ENCODE measurements at places on chromosomes 13 and 19.
A peak's percentile ranks its signal among the peaks of the same experiment; 100 is the strongest.

- DNase-seq: no peak
Observed at GRCh38 chr13:98658131-98658530, 81.2 kb upstream of the STK24 start.

DNA sequence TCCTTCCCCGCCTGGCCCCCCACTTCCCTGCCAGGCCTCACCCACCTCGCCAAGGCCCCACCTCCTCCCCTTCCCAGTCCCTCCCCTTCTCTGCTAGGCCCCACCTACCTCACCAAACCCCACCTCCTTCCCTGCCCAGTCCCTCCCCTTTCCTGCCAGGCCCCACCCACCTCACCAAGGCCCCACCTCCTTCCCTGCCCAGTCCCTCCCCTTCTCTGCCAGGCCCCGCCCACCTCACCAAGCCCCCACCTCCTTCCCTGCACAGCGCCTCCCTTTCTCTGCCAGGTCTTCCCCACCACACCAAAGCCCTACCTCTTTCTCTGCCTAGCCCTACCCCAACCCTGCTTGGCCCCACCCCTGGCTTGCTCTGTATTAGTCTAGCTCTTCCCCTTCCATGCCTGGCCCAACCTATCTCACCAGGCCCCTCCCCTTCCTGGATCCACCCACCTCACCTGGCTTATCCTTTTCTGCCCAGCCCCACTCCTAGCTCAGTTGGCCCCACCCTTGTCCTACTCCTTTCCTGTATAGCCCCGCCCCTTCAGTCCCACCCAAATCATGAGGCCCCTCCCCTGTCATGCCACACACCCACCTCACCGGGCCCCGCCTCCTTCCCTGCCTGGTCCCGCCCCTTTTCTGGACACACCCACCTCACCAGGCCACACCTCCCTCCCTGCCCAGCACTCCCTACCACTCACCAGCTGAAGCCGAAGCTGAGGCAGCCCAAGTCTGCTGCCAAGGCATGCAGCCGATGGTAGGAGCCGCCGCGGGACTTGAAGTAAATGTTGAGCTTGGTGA is 16.2 kb downstream of the CERS1 start:
- no peak for DNase-seq

DNA sequence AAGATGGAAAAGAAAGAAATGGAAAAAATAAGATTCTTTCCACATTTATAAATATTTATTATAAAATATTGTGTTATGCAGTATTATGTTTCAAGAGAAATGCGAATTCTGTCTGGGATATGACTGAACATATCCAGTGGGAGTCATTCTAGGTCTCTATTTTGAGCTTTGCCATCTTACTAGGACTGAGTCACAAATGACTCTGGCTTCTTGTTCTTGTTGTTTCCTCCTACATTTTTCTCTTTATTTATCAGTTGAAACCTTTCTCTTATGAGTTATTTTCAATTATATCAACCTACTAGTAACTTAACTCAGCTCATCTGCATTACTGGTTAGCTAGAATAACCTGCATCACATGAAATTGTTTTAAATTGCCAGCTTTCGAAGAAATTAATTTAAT is 1247.3 kb downstream of the SLITRK1 start:
- DNase-seq: no peak

DNA sequence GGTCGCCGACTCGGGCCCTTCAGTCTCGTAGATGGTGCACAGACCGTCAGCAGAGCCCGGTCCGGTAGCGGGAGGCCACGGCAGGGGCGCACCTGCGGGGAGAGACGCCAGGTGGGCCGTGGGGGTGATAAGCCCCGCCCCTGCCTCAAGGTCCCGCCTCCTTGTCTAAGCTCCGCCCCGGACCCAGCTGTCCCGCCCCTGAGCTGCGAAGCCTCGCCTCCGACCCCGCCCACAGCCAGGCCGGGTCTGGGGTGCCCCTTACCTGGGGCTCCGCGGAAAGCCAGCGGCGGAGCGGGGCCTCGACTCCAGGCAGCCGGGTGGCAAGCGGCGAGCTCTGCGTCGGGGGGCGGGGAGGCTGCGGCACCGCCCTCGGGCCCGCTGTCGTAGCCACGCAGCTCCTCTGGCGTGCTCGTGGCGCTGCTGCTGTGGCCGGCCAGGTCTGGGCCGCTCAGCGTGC is 4.7 kb downstream of the PRR36 start:
- peak; percentile 48 for DNase-seq

DNA sequence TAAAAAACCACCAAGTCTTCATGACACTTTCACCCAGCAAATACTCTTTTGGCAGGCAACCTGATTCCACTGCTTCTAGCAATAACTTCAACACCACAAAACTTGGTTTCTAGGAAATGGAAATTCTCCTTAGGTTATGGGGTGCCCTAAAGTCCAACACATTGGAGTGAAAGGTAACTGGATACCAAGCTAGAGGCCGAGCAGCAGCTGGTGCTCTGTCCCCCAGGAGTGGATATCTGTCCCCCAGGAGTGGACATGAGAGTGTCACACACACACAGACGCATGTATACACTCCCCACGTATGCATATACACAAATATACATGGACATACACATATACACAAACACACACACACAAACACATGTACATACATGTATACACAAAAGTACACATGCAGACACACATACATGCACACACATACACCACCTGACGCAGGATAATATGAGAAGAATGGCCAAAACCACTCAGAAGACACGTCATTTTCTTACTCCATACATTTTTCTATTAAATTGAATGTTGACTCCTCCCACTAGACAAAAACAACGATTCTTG is 50.8 kb downstream of the RFX2 start:
- no peak for DNase-seq

DNA sequence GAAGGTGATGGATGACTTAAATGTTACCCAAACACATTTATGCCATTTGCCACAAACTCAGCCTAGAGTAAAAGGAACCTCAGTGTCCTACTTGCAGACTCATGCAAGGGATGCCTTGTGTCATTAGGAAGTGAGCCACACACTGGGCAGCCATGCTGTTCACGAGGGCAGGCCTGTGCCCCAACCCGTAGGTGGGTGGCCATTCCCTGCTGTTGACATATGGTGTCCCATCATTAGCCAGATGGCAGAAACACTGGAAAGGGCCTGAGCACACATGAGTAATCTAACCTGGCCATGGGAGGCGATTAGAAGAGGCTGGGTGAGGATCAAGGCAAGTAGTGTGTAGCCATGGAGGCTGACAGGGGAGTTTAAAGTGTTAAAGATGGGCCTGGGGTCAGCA is 9.7 kb upstream of the LRCH1 start:
- DNase-seq: no peak

DNA sequence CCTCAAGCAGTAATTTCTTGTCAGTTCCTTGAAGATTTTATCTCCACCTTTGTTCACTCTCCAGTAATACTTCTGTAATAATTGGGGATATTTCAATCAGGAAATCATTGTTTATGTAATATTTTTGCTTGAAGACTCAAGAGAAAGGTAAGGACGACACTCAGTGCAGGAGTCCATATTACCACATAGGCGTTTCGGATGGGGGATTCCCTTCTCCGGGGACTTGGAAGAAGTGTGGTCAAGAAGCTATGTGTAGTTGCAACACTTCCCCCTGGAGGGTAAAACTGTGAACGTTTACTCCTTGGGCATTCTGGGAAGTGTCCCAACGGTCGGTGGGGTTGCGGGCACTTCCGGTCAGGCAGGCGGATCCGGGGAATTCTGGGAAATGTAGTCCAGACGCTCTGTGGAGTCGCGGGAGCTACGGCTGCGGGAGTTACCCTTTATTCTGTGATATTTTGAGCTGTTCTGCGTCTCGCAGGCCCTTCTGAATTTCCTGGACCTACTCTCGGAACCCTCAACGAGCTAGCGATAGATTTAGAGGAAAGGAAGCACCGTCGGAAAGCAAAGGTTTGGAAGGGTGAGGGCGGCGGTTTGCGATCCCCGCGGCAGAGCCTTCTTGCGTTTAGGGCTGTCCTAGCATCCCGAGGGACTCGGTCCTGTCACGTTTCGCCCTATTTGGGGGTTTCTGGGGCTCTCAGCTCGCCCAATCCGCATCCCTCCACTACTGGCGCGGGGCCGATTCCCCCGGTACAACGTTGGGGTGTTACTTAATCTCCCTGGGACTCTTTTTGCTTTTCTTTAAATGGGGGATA is at the start of gene ZNF221:
Gene ZNF221 (plus strand): TSS at position 395 of the 812 bp plus-strand sequence. CDS start 11,499 bp downstream, outside the sequence.
- DNase-seq: peak; percentile 95

GRCh38 chr13:48539550-48539949 is 6.7 kb upstream of the RCBTB2 start:
- DNase-seq: no peak

DNA sequence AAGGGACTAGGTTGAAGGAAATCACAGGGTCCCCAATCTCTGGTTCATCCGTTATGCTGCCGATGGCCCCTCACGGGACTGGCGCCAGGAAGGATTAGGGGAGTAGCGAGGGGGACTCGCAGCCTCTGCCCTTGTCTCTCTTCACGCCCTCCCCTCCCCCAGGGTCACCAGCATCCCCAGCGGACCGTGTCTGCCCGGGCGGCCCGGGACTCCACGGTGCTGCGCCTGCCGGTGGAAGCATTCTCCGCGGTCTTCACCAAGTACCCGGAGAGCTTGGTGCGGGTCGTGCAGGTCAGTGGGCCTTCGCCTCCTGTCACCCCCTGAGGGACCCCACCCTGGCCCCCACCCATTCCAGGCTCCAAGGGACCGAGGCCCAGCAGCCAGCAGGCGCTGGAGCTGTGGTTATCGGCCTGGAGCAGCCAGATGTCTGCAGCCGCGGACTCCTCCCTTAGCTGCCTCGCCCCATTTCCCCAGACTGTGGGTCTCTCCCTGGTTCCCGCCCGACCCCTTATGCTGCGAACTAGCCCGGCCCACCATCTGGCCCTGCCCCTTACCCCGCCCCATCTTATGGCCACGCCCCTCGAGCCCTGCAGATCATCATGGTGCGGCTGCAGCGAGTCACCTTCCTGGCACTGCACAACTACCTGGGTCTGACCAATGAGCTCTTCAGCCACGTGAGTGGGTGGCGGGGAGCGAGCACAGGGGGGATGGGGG is 5.4 kb downstream of the PNPLA6 start:
- no peak for DNase-seq

GRCh38 chr19:11375143-11375948 is 880 bp downstream of the SWSAP1 start:
- no peak for DNase-seq

DNA sequence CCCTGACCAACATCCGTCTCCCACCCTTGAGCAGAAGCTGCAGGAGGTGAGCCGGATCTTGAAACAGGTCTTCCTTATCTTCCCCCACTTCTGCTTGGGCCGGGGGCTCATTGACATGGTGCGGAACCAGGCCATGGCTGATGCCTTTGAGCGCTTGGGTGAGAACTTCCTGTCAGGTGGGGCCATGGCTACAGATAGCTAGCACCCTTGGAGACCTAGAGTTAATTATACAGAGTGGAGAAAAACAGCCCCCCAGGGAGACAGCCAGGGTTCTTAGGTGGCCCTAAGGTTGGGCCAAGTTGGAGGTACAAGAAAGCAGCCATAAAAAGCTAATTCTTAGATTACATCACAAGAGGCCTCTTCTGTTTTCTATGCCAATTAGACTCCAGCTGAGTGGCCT is 8.9 kb upstream of the ARHGAP45 start:
- DNase-seq: no peak

DNA sequence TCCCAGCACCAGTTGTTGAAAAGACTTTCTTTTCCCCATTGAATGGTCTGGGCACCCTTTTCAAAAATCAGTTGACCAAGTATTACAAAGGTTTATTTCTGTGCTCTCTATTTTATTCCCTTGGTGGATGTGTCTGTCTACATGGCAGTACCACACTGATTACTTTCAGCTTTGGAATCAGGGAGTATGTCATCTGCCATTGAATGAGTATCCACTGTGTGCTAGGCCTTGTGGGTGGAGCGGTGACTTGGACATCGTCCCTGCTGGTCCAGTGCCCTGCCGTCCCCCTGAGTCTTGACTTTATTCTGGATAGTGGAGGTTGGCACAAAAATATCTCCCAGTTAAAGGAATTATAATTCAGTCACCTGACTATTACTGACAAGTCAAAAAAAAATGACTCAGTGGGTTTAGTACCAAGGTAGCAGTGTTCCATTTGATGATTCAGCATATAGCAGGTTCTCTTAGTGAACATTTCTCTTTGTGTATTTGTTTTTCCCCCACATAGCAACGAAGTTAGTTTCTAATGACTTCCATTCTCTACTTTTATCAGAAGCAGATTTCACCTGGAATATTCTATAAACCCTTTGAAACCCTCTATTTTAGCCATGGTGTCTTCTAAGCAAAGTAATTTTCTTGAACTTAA is 3.9 kb downstream of the UPF3A start:
- no peak for DNase-seq
